ENCODE measurements at places on chromosomes 5 and 9. TPM values are rescaled to one million over a fixed set of nuclear protein-coding genes. Genes with fewer than 3 reads are reported as not detected.

NLN gene
- total RNA-seq = 3.3 TPM

TSSK1B gene
- total RNA-seq = 0.10 TPM

SLC2A8 gene
- total RNA-seq = 2.2 TPM

TNC gene
- 0.10 TPM for total RNA-seq

RUSC2 gene
- total RNA-seq = 7.3 TPM

FBP2 gene
- total RNA-seq = not detected

OSMR gene
- not detected for total RNA-seq

PAEP gene
- total RNA-seq = not detected

IL13 gene
- 0.31 TPM for total RNA-seq

MUSK gene
- total RNA-seq = not detected

INPP5E gene
- 5.5 TPM for total RNA-seq

HAVCR2 gene
- total RNA-seq = 27.3 TPM

SLC38A9 gene
- total RNA-seq = 20.4 TPM

C6 gene
- total RNA-seq = not detected

KIF4B gene
- total RNA-seq = not detected

AK8 gene
- total RNA-seq = 0.63 TPM

NOL8 gene
- total RNA-seq = 34.2 TPM

FBXW11 gene
- total RNA-seq = 40.0 TPM

MFAP3 gene
- total RNA-seq = 48.2 TPM

SPATA31D4 gene
- total RNA-seq = not detected

DOCK8 gene
- 80.8 TPM for total RNA-seq

IRX2 gene
- total RNA-seq = not detected

N4BP3 gene
- 5.1 TPM for total RNA-seq

DNAJC21 gene
- 30.4 TPM for total RNA-seq

CCDC180 gene
- 5.0 TPM for total RNA-seq

ESM1 gene
- not detected for total RNA-seq

ARL14EPL gene
- total RNA-seq = not detected
